ENCODE measurements at places on chromosomes 5 and 9.

GRCh38 chr5:157366741-157367674, 93.0 kb upstream of the NIPAL4 start:
- no peak for DNase-seq

DNA sequence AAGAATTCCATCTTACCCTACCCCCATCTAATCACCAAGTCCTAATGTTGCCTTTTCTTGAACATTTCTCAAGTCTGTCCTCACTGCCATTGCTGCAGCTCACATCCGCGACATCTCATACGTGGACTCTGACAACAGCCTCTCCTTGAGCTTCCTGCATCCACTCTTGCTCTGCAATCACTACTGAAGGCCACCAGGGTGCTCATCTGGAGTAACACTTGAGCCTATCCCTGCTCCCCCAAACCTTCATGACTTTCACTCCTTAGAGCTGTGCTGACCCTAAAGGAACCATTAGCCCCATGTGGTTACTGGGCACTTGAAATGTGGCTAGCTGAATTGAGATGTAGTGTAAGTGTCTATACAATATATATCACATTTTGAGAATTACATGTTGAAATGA, 46.4 kb upstream of the CTXN3 start:
- no peak for DNase-seq

GRCh38 chr5:150595466-150596031, 44.9 kb upstream of the SYNPO start:
- DNase-seq: no peak

- no peak for DNase-seq
Observed at GRCh38 chr5:53900677-53901076, 340.2 kb downstream of the NDUFS4 start.

DNA sequence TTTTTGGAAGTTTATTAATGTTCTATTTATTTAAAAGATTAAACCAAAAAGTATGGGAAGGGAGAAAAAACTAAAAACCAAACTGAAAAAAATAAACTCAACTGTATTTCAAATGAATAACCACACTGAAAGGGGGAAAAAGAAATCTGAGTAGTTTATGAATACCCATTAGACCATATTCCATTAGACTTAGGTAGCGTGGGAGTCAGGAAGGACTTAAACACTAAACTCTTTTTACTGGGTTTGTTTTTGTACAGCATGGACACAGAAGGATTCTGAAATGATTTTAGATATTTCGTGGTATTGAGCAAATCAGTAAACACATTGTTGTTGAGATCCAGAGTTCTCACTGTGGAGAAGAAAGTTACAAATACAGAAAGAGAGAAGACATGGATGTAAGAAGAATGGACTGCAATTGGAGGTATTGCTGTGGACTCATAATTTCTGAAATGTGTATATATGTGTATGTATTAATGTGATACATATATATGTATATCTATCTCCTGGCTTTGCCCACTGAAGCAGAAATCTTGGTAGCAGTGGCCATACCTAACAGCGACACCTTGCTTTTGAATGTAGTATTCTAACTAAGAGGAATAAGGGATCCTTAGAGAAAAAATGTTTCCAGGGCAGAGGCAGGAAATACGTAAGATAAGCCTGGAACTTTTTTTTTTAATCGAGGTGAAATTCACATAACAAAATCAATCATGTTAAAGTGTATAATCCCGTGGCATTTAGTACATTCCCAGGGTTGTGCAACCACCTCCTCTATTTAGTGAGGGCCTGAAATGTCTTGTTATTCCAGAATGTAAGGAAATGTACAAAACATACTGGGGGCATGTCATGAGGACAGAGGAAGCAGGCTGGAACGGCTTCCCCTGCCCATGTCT, 228.8 kb downstream of the SMARCA2 start:
- no peak for DNase-seq

DNA sequence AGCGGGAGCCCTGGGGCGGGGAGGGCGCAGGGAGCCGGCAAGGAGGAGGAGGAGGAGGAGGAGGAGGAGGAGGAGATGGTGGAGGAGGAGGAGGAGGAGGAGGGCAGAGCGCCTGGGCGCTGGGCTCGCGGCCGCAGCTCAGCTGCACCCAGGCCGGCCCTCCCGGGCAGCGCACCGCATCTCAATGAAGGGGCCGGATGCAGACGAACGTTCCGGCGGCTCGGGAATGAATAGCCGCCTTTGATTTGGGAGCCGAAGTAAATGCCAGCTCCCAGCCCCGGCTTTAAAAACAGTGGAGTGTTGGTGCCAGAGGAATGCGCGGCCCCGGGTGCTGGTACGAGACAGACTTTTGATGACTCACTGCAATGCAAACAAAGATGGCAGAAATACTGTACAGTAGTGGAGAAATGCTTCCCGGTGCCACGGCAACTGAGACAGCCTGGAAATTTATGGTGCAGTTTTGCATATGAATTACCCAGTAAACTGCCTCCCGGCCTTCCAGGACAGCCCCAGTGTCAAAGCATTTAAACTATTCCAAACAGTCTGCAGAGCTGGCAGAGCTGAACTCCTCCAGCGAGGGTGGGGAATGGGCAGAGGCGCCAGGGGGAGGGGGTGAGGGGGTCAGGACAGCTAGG, 43.1 kb downstream of the NACC2 start:
- peak; percentile 17 for DNase-seq

GRCh38 chr5:10618311-10618710, 54.4 kb downstream of the ANKRD33B start:
- DNase-seq: no peak

- no peak for DNase-seq
Observed at GRCh38 chr5:125228363-125229070, 482.1 kb upstream of the ZNF608 start.

GRCh38 chr5:76855961-76856360, 6.1 kb downstream of the S100Z start:
- no peak for DNase-seq

DNA sequence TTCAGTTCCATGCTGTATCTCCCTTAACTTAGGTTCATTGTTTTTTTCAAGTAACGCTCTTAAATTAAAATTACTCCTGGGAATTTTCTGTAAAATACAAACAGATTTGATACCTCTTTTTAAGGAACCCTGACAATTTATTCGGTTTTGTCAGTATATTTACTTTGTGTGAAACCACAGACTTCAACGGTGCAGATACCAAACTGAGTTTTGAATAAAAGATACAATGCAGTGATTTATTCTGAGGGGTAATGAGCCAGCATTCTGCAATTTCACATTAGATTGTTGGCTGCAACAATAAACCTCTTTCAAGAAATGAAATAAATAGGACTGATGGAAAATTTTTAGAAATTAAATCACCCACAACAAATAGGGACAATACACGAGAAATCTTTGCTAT, 308.6 kb upstream of the EDIL3 start:
- no peak for DNase-seq

DNA sequence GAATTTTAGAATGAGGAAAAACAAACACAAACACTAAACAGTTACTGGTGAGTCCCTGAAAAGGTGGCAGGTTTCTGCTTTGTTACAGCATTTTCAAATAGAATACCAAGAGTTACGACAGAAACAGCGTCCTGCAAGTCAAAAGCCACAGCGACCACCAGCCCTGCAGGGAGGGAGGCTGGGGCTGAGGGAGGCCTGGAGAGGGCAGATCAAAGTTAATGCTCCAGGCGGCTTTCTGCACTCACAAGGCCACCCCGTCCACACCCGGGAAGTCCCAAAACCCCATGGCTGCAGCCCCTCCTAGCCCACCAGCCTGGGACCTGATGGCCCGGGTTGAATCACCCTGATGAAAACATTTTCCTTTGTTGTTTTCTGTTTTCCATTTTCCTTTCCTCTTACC, 29.3 kb downstream of the COL23A1 start:
- DNase-seq: no peak

DNA sequence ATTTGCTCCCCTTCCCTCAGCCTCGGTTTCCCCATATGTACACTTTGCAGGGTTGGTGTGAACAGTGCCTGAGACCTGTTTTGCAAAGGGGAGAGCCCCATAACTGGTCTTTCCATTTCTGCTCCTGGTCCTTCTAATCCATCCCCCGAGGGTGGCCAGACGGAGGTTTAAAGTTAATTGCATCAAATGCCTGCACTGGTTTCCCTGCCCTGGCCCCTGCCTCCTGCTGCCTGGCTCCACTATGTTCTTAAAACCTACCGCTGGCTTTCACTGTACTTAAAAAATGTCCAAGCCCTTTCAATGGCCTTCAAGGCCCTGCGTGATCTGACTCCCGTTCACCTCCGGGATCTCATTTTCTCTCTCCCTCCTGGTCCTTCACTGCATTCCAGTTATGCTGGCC, 183.0 kb downstream of the RGS3 start:
- no peak for DNase-seq

- no peak for DNase-seq
Observed at GRCh38 chr9:117528225-117528624, 113.4 kb upstream of the ASTN2 start.

DNA sequence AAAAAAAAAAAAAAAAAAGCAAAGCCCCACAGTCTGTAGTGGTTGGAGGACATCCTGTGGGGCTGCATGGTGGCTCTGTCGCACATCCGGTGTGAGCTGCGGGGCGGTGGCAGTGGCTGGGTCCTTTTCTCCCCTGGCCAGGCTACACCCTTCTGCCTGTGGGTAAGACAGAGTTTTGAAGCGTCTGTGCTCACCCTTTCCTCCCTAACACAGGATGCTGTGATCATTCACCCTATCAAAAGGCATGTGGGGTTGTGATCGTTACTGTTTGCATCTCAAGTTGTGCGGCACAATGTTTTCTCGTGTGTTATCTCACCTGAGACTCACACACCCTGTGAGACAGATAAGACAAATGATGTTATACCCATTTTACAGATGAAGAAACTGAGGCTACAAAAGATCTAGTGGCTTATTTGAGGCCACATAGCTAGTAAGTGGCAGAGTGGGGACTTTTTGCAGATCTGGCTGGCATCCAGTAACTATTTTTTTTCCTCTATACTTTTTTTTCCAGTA, 17.5 kb downstream of the IRF1 start:
- DNase-seq: no peak

DNA sequence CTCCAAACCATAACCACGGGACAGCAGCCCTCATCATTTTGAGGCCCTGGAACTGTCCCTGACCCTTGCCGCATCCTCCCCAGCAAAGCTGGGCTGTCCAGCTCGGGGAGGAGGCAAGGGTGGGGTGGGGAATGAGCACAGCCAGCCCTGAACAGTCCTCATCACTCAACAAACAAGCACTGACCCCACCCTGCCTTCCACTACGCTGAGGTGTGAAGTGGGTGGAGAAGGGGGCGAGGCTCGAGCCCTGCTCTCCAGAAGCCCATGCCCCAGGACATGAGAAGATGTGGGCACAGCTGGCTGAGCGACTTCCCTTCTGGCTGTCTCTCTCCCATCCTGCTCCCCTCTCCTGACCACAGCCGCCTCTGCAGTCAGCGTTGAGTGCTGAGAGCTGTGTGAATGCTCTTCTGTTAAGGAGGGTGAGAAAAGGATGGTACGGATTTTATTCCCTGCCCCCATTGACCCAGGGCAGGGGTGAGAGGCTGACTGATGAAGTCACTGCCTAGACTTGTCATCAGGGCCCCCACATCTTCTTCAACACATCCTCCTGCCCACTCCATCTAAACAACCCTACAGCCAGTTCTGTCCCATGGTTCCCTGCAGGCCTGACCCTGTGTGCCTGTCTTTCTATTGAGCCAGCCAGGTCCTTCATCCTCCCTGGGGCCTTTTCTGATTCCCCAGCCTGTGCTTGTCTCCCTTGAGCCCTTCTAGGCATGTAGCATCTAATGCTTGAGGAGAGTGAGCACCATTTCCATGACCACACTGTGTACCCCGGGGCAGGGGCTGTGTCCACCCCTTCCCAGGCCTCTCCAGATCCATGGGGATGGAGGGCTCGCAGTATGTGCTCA, 276.0 kb downstream of the FSTL4 start:
- no peak for DNase-seq

DNA sequence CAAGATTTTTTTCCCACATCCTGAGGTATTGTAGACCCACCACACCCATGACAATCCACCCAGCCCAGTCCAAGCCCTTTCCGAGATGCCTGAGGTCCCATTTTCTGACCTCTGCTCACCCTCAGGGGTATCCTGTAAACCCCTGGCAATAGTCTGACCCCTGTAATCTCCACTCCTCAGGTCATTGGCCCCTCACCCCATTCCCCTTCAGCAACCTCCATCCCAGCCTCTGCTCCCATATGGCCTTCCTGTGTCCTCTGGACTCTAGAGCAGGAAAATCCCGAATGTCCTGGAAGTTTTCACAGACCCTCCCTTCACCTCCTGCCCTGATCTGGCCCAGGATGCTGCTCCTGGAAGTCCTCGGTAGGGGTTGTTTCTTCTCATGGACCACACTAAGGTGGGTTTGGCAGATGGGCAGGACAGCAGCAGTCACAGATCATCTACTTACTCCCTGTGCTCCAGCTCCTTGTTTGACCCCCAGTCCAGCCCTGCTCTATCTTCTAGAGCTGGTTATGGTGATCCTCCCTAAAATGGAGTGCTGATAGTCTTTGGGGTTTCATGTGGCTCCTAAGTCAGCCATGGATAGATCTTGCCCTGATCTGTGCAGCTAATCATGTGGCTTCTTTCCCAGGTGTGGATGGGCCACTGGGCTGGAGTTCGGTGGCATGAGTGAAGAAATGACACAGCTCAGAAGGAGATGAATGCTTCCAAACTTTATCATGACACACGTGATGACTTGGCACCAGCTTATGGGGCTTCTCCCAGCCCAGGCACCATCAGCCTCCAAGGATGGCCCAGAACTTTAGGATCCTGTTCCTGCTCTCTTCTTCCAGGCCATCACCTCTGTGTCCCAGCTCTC, 12.0 kb upstream of the ACSL6 start:
- DNase-seq: no peak

- no peak for DNase-seq
Observed at GRCh38 chr9:72984226-72984947, 31.5 kb upstream of the ALDH1A1 start.

- no peak for DNase-seq
Observed at GRCh38 chr5:65137631-65138030, 344.1 kb downstream of the ADAMTS6 start.

DNA sequence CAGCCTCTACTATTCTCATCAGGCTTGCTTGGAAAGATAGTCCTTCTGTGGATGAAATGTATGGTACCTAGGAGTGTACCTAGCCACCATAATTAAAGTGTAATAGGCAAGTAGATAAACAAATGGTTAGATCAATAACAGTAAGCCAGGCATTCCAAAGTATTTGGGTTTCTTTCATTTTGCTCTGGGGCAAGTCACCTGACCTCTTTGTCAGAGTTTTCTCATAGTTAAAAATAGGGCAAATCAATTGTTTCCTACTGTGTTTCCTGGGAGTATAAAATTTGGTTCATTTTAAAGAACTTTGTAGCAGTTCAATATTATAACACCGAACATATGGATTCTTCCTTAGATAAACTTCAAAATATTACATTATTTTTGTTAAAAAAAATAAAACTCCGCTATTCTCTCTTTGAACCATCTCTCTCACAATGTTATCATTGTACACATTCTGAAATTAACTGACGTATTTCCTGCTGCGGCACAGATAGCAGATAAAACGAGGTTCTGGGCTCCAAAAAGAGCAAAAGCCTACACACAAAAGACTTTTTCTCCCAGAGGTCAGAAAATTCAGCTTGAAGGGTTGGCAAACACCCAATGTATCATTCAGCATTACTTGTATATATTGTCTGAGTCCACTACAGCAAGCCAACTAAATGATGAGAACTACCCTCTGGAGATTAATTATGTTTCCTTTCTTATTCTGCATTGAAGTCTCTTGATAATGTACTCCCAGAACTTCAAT, 267.9 kb downstream of the COX7C start:
- DNase-seq: no peak

- DNase-seq: peak; percentile 20
Observed at GRCh38 chr5:61673007-61673735, 341.1 kb downstream of the ZSWIM6 start.

GRCh38 chr5:76069061-76069735, 14.0 kb upstream of the SV2C start:
- DNase-seq: no peak

All from NCI-H2227 treated with DMSO at 0.1 percent for 48 hours (cell line).